Aorta (tissue), 5 donors: ENCODE measurements at places on chromosomes 12 and 14. TPM values are rescaled to one million over a fixed set of nuclear protein-coding genes. Genes with fewer than 3 reads are reported as not detected.
A peak's percentile ranks its signal among the peaks of the same experiment; 100 is the strongest.

- no peak for DNase-seq
- H3K4me3 ChIP-seq: no peak overlapping the region
- H3K27me3 ChIP-seq: no peaks in the 10 kb centered on the region
Observed at GRCh38 chr14:21921453-21921852, 247.8 kb upstream of the OR4E1 start.

DNA sequence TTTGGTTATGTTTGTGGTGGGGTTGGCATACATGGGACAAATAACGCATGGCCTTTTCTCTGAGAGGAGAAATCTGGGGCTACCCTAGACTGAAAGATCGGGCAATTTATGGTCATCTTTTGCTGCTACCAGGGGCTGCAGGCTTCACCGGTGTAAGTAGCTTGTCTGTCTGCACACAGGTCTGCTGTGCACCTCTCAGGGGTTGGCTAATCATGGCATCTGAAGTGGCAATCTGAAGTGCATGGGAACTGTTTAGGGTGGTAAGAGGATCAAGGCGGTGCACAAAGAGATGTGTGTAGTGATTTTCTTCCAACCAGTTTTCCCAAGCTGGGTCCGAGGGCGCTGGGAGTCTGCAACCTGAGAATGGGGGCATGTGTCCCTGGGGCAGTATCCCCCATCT lies 141.3 kb downstream of the EMP1 start:
- no peak for DNase-seq
- no peaks in the 10 kb centered on the region for H3K36me3 ChIP-seq
- H3K27me3 ChIP-seq: no peaks in the 10 kb centered on the region
- no peak overlapping the region for H3K27ac ChIP-seq
- H3K4me3 ChIP-seq: no peak overlapping the region

- no peak for DNase-seq
- H3K4me3 ChIP-seq: no peak overlapping the region
- H3K27me3 ChIP-seq: no peaks in the 10 kb centered on the region
- H3K4me1 ChIP-seq: no peaks in the 10 kb centered on the region
Observed at GRCh38 chr12:47025349-47025748, 54.1 kb upstream of the PCED1B start.

DNA sequence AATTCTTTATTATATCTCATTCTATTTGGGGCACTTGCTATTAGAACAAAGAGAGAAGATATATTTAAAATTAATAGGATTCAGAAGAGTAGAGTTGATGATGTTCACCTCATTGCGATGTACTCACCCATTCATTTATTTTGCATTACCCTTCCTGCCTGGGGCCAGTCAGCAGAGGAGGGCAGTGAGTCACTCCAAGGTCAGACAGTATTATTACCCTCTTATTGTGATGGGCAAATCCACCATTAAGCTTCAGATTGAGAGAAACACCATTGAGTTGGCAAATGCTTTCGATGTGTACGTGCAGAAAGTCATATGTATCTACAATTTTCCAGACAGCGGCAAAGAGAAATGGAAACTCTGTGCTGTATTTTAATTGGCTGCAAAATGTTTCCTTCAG lies 134.2 kb downstream of the BICD1 start:
- H3K27me3 ChIP-seq: no peaks in the 10 kb centered on the region
- H3K4me3 ChIP-seq: no peak overlapping the region
- no peak overlapping the region for H3K27ac ChIP-seq
- no peaks in the 10 kb centered on the region for H3K36me3 ChIP-seq
- DNase-seq: no peak

GRCh38 chr12:98699586-98699985 lies 54.5 kb downstream of the APAF1 start:
- H3K4me1 ChIP-seq: no peaks in the 10 kb centered on the region
- no peaks in the 10 kb centered on the region for H3K36me3 ChIP-seq
- no peaks in the 10 kb centered on the region for H3K27me3 ChIP-seq
- no peak for DNase-seq
- H3K4me3 ChIP-seq: peak overlapping the region; percentile 34

- no peak overlapping the region for H3K27ac ChIP-seq
- H3K36me3 ChIP-seq: no peaks in the 10 kb centered on the region
- H3K27me3 ChIP-seq: no peaks in the 10 kb centered on the region
Observed at GRCh38 chr12:10331642-10332239, 24.1 kb downstream of the KLRD1 start.

Gene SLC39A2
- total RNA-seq: not detected

DNA sequence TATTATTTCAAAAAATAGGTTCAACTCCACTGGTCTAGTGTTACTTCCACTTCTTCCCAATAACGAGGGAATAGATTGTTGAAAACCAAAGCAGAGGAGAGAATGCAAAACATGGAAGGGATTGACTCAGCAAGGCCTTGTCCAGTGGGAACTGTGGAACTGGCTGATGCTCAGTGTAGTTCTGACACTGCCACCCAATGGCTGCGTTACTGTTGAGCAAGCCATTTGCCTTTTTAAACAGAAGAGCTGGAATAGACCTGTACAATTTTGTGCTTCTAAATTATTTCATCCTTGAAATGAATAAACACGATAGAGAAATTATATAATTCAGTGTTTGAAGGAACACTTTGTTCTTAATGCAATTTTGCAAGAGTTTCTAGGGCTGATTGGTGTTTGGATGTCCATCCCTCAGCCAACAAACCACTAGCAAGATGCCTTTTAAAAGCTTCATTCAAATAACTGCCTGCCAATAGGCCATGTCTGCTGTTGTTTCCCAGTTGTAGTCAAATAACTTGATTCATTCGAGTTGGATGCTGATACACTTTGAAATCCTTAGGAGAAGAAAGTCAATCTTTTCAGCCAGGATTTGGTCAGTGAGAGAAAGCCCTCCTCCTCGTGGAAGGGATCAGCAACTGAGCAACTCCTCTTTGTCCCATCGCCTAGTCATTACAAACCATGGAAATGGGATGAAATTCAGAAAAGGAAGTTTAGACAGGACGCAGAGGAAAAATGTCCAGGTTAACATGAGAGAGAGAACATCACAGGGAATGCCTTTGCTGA lies 7.3 kb upstream of the MGP start:
- H3K27ac ChIP-seq: peak overlapping the region; percentile 91
- no peak for DNase-seq
- peaks cover 3% of the 10 kb centered on the region for H3K4me1 ChIP-seq
- no peaks in the 10 kb centered on the region for H3K27me3 ChIP-seq
